ENCODE measurements at places on chromosomes 12 and 14.

DNA sequence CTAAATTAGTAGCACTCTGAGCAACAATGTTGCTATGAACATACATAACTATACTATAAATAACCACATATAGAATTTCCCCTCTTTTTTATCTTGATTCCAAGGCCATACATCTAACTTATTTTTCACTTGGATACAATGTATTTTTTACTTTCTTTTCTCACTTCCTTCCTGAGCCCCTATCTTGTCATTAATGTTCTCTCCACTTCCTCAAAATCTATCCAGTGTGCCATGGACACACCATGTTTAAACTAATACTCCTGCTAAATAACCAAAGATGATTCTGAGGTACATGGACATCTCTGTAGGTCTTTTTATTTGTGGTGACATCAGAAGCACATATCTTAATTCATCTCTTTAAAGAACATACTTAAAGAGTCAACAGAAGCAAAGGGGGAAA lies 251.2 kb downstream of the C12orf42 start:
- no peak for DNase-seq

- no peak for DNase-seq
These were observed 33.6 kb downstream of the KCNA1 start for GRCh38 chr12:4943067-4943937.

DNA sequence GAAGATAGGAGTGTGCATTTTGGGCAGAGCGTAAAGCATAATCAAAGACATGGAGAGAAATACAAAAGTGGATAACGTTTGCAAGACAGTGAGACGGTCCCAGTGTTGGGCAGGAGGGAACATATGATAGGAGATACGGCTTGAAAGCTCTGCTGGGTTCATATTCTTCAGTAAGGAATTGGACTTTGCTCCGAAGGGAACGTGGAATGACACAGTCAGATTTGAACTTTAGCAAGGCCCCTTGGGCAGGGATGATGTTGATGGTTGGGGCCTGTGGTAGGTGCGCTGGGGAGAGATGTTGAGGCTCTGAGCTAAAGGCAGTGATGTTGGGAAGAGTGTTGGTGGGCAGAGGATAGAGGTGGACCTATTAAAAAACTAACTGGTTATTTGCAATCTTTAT lies 143.5 kb upstream of the TBX3 start:
- DNase-seq: no peak

DNA sequence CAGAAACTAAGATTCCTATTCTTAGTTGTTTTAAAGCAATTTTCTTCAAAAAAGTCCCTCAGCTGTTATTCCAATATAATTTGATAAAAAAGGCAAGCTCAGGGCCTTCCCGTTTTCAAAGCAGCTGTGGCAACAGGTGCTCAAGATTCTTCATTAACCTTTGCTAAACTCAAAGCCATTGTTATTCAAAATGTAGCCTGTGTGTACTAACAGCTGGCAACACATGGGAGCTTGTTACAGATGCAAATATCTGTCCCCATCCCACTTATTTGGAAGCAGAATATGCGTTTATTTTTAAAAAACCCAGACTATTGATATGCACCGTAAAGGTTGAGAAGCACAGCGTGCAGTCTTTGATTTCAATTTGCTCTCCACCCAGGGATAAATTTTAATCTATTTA lies 210.4 kb upstream of the SYT10 start:
- DNase-seq: no peak

DNA sequence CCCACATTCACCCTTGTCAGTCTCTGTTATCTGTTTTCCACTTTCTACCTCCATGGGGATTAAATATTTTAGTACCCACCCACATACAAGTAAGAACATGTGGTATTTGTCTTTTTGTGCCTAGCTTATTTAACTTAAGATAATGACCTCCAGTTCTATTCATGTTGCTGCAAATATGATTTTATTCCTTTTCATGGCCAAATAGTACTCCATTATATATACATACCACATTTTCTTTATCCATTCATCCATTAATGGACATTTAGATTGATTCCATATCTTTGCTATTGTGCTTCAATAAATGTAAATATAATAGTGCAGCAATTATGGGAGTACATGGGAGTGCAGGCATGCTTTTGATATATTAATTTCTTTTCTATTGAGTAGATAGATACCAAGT lies 185.8 kb downstream of the RPAP3 start:
- DNase-seq: no peak

GRCh38 chr12:55001198-55001868 lies 16.8 kb upstream of the TESPA1 start:
- DNase-seq: no peak

DNA sequence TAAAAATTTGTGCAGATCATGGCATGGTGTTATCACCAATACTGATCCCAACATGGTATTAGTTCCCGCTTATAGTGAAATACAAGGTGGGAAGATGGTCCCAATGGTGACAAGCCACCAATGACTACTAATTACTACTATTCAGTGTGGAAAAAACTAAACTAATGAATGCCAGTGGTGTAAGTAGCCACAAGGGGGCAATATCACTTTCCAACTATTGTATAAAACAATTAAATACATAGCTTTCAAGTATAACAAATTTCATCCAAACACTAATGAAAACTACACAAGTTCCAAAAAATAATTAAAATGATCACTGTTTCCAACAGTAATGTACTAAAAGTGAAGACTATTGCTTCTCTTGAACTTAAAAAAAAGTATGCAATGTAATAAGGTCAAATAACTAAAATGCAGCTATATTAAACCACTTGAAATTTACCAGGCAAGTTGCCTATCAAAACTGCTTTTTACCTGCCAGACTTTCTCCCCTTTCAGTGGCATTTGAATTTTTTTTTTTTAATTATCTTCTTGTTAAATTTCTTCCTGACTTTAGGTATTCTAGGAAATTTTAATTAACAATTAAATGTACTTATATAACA lies 58.0 kb downstream of the PAPLN start:
- peak; percentile 71 for DNase-seq
